ENCODE measurements at places on chromosomes 7 and 10. TPM values are rescaled to one million over a fixed set of nuclear protein-coding genes. Genes with fewer than 3 reads are reported as not detected.
A peak's percentile ranks its signal among the peaks of the same experiment; 100 is the strongest.

The OGA gene
- polyA plus RNA-seq = 69.9 TPM

The GRM3 gene
- not detected for polyA plus RNA-seq

GRCh38 chr10:86674912-86675311, 6.6 kb downstream of the LDB3 start:
- H3K4me1 ChIP-seq = no peaks in the 10 kb centered on the region
- H3K36me3 ChIP-seq = no peaks in the 10 kb centered on the region
- DNase-seq = no peak
- H3K27ac ChIP-seq = no peak overlapping the region
- peaks cover 2% of the 10 kb centered on the region for H3K27me3 ChIP-seq

DNA sequence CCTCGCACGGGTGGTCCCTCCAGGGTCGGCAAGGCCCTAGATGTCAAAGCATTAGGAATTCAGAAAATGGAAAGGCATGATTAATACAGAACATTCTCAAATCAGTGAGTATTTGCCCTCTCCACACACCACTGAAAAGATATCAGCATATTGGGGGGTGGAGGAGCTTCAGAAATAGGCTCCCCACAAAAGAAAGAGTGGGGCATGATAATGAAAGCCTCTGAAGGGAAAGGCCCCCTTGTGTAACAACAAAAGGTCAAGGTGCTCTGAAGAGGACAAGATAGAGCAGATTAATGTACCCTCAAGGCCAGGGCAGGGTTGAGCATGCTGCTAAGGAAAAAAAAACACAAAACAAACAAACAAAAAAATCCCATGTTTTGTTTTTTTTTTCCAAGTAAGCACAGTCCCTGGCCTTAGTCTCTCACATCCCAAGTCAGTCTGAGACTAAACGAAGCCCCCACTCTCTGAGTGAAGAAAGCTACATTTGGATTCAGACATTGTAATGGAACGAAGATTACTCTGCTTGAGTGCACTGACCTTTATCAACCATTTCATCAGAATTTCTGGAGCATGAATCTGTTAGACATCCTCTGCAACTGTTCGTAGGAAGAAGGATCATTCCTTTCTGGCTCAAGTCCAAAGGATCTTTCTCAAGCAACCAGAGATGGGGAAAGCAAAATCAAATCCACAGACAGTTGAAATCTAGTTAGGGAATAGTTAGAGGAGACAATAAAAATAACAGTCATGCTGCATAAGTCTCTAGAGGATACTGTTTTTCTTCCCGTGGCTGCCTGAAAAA, 27.4 kb upstream of the DGKI start:
- peaks cover 20% of the 10 kb centered on the region for H3K4me1 ChIP-seq
- H3K4me3 ChIP-seq = no peak overlapping the region
- H3K27me3 ChIP-seq = no peaks in the 10 kb centered on the region
- DNase-seq = peak; percentile 96
- H3K27ac ChIP-seq = peak overlapping the region; percentile 49

DNA sequence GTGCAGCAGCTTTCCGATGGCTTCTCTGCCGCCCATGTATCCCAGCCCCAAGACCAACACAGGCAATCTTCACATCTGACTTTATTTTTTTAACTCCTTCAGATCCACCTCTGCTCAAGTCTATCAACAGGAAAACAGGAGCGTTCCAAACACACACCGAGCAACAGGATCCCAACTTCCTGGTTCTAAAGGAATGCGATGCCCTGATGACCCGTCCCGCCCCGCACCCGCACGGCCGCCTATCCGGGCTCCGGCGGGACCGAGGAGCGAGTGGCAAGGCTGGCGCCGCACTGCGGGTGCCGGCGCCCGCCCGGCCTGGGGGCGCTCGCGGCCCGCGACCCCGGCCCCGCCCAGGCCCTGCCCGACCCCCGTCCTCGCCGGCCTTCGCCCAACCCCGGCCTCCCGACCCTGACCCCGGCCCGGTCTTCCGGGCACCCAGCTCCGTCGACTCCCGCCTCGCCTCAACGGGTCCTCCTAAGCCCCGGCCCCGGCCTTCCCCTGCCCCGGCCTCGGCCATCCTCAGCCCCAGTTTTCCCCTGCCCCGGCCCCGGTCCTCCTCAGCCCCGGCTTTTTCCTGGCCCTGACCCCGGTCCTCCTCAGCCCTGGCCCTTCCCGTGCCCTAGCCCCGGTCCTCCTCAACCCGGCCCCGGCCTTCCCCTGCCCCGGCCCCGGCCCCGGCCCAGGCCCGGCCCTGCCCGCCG, 730 bp downstream of the LARP4B start:
- H3K4me3 ChIP-seq = peak overlapping the region; percentile 41
- H3K36me3 ChIP-seq = no peaks in the 10 kb centered on the region
- H3K4me1 ChIP-seq = no peaks in the 10 kb centered on the region
- H3K27me3 ChIP-seq = no peaks in the 10 kb centered on the region
- DNase-seq = peak; percentile 22

DNA sequence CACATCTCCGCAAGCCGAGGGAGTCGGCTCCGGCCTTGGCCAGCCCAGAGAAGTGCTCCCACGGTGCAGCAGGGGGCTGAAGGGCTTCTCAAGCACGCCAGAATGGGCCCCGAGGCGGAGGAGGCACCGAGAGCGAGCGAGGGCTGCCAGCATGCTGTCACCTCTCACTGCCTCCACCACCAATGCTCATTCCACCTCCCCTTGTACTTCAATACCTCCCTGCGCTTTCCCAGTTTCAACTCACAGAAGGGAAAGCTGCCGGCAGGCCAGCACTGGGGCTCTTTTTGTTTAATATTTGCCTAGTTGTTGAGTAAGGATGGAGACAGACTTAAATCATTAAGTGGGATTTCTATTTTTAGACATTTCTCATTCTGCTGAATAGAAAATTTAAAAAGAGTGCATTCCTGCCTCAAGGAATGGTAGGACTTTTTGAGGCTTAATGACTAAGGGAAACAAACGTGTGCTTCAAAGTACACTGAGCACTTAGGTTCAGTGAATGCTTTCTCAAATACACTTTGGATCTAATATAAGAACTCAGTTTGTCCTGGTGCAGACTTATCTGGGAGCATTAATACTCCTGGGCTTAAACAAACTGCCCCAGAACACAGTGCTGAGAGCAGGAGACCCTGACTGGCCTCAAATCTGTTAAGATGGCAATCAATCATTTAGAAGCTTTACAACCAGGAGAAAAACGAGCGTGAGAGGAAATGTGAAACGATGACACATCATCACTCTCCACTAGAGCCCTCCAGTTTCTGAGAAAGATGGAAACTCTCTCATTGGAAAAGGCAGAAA, 131.2 kb downstream of the RALA start:
- peaks cover 4% of the 10 kb centered on the region for H3K4me1 ChIP-seq
- no peaks in the 10 kb centered on the region for H3K27me3 ChIP-seq
- H3K27ac ChIP-seq = peak overlapping the region; percentile 76
- no peaks in the 10 kb centered on the region for H3K36me3 ChIP-seq
- H3K4me3 ChIP-seq = no peak overlapping the region
- DNase-seq = peak; percentile 82

DNA sequence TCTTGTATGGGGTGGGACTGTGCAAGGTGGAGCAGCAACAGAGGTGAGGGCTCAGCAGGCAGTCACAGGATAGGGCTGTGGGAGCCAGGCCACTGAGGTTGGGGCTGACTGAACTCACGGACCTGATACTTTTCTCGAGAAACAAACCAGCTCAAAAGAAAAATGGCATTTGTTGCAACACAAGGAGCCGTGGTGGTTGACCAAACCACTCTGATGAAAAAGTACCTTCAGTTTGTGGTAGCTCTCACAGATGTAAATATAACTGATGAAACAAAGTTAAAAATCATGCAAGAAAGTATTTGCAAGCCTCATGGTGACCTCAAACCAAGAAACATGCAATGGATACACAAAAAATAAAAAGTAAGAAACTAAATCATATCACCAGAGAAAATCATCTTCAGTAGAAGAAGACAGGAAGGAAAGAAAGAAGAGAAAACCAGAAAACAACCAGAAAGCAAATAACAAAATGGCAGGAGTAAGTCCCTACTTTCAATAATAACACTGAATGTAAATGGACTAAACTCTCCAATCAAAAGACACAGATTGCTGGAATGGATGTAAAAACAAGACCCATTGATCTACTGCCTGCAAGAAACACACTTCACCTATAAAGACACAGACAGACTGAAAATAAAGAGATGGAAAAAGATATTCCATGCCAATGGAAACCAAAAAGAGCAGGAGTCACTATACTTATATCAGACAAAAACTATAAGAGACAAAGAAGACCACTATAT, 48.9 kb upstream of the DUSP5 start:
- no peak overlapping the region for H3K27ac ChIP-seq
- no peaks in the 10 kb centered on the region for H3K36me3 ChIP-seq
- DNase-seq = no peak
- H3K27me3 ChIP-seq = no peaks in the 10 kb centered on the region

- H3K4me3 ChIP-seq = no peak overlapping the region
- no peaks in the 10 kb centered on the region for H3K27me3 ChIP-seq
- no peak for DNase-seq
These were observed 550.1 kb upstream of the NRP1 start for GRCh38 chr10:33884604-33885003.

GRCh38 chr10:1412531-1413189, 324.7 kb downstream of the ADARB2 start:
- H3K27me3 ChIP-seq = no peaks in the 10 kb centered on the region
- no peaks in the 10 kb centered on the region for H3K4me1 ChIP-seq
- DNase-seq = no peak
- no peaks in the 10 kb centered on the region for H3K36me3 ChIP-seq

DNA sequence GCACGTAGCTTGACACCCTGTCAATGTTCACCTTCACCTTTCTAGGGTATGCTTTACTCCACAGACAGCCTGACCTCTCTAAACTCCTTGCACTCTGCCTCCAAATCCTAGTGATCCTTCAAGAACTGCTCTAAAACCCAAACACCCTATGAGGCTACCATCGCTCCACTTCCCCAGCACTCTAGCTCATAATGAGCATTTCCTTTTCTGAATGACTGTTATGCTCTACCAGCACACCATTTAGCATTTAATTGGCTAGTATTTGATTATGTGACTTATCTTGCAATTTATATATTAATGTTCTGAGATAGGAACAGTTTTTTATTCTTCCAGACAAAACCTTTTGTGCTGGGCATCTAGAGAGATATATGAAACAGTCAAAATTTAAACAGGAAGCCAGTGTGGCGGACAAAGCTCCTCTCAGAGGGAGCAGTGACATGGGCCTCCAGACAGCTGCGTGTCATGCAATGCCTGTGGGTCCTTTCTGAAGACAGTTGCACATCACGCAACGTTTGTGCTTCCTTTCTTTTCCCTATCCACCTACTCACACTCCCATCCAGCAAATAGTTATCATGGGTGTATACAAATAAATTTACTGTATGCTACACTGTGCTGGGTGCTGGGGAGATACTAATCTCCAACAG, 86.3 kb downstream of the ALOX5 start:
- no peak overlapping the region for H3K4me3 ChIP-seq
- H3K36me3 ChIP-seq = no peaks in the 10 kb centered on the region
- no peak overlapping the region for H3K27ac ChIP-seq
- no peak for DNase-seq

Measured in fibroblast of lung (primary cell).